Right lobe of liver (tissue), 6 donors: ENCODE measurements at places on chromosomes 16 and 17. TPM values are rescaled to one million over a fixed set of nuclear protein-coding genes. Genes with fewer than 3 reads are reported as not detected.

Gene PMFBP1
- total RNA-seq: not detected

GRCh38 chr17:42642336-42642735 is 16.7 kb upstream of the TUBG2 start:
- no peaks in the 10 kb centered on the region for H3K36me3 ChIP-seq
- no peaks in the 10 kb centered on the region for H3K4me1 ChIP-seq
- DNase-seq: no peak
- H3K27ac ChIP-seq: no peak overlapping the region

GRCh38 chr16:57938936-57939871 is 31.7 kb downstream of the CNGB1 start:
- no peaks in the 10 kb centered on the region for H3K4me1 ChIP-seq
- H3K36me3 ChIP-seq: no peaks in the 10 kb centered on the region
- DNase-seq: no peak
- no peak overlapping the region for H3K27ac ChIP-seq

Gene KRT222
- 1.9 TPM for total RNA-seq

- no peak within 1 kb of the TSS for H3K27ac ChIP-seq
- no peaks in the 10 kb centered on the region for H3K4me1 ChIP-seq
- DNase-seq: no peak
- H3K27me3 ChIP-seq: peaks cover 6% of the 10 kb centered on the region
- H3K36me3 ChIP-seq: no peaks in the 10 kb centered on the region
Measured at GRCh38 chr16:55655897-55656681, at the start of gene SLC6A2. Gene SLC6A2 (plus strand): TSS chr16:55655988. CDS start chr16:55656695, 707 bp downstream.

Gene TBKBP1
- total RNA-seq: 1.2 TPM

DNA sequence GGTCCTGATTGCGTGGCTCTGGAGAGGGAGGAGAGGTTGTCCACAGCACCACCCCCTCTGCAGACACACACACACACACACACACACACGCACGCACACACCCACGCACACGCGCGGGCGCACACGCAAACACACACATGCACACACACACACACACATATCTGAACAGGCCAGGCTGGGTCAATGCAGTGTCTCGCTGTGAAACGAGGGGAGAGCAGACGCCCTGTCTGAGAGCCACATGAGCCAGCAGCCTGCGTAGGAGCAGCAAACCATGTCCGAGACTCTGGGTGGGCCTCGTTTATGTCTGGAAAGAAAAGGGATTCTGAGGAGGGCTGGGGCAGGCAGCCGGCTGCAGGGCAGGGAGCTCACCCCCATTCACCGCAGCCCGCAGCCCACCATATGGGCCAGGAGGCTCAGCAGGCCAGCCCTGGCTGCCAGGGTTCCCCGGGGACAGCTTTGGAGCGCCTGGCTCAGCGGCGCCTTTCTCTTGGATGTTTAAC is 93.3 kb upstream of the TNRC6C start:
- no peak overlapping the region for H3K27ac ChIP-seq
- H3K4me3 ChIP-seq: no peak overlapping the region
- H3K27me3 ChIP-seq: no peaks in the 10 kb centered on the region

DNA sequence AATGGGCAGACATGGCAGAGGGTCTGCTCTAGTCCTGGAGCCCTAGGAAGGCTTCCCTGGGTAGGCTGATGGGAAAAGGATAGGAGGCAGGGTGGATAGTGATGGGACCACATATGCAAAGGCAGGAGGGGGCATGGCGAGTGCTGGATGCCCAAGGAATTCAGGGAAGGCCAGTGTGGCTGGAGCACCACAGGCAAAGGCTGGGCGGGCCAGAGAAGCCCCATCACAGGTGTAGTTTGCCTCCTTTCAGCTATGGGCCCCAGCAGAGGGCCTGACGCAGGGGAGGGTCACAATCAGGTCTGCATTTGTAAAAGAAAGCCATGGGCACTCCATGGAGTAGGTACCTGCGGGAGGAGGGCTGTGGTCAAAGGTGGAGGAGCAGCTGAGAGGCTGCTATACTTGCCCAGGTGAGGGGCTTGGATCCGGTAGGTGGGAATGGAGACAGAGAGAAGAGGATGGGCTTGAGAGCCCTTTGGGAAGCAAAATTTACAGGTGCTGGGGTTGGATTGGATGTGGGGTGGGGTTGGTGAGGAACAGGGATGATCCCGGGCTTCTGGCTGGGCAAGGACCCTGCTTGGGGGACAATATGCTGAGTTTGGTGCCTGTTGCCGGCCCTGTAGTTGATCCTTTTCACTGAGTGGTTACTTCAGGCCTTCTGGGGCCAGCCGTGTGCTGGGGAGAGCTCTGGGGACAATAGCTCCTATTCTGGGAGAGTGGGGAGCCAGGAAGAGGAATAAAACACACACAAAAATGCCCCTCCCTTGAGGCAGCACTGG is 6.5 kb upstream of the COL1A1 start:
- no peak overlapping the region for H3K4me3 ChIP-seq
- no peaks in the 10 kb centered on the region for H3K4me1 ChIP-seq
- no peak overlapping the region for H3K27ac ChIP-seq
- H3K27me3 ChIP-seq: no peaks in the 10 kb centered on the region

GRCh38 chr16:82033006-82033405 is 2.0 kb upstream of the HSD17B2 start:
- no peak overlapping the region for H3K27ac ChIP-seq
- no peak overlapping the region for H3K4me3 ChIP-seq
- H3K4me1 ChIP-seq: peaks cover 3% of the 10 kb centered on the region

- H3K27me3 ChIP-seq: no peaks in the 10 kb centered on the region
- H3K4me1 ChIP-seq: no peaks in the 10 kb centered on the region
- H3K36me3 ChIP-seq: no peaks in the 10 kb centered on the region
- H3K27ac ChIP-seq: no peak overlapping the region
- no peak for DNase-seq
Measured at GRCh38 chr17:8884336-8884990, 17.0 kb upstream of the PIK3R6 start.
